Ovary (tissue), 10 donors: ENCODE measurements at places on chromosomes 5 and 9.

- DNase-seq: no peak
Observed at GRCh38 chr5:93571114-93571949, 9.7 kb downstream of the NR2F1-AS1 start.

- no peak for DNase-seq
Observed at GRCh38 chr5:62732677-62733121, 154.1 kb downstream of the LRRC70 start.

DNA sequence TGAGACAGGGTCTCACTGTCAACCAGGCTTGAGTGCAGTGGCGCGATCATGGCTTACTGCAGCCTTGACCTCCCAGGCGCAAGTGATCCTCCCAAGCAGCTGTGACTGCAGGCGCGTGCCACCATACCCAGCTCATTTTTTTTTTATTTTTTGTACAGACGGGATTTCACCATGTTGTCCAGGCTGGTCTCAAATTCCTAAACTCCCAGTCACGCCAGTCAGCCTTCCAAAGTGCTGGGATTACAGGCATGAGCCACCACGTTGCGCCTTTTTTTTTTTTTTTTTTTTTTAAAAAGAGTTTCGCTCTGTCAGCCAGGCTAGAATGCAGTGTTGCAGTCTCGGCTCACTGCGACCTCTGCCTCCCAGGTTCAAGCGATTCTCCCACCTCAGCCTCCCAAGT is 27.1 kb upstream of the SRP19 start:
- no peak for DNase-seq

DNA sequence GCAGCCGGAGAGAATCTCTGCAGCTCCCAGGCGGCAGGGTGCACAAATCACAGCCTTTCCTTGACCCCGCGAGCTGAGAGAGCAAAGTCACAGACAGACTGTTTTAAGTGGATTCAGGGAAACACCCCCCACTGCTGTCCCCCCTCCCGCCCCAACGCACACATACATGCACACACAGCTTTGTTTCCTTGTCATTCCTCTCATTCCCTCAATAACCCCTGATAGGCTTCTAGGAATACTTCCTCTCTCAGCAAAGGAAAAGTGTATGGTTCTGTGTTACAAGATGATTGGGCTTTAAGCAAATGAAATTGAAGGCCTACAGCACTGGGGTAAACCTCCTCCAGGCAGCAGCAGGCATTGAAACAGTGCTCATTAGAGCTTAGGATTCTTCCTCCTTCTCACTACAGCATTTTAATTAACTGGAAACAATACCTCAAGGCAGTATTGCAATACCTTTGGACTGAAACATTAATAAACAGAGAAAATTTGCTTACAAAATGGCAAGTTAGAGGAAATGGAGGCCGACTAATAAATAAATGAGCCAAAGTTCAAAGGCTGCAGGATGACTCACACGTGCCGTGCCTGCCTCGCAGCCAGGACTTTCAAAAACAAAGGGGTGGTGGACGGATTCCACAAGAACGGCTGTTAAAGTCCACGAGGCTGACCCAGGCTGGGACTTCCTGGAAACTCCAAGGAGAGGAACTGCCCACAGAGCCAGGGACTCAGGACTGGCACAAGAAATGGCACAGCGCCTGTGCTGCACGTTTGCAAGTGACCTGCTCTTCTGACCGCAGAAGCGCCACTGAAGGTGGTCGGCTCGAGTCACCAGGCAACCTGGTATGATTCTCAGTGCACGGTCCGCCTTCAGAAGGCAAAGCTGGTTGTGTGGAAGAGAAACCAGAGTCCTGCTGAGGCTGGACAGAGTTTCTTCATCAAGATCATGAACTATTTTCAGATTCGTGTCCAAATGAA is 236.2 kb downstream of the SYK start:
- DNase-seq: peak; percentile 77

DNA sequence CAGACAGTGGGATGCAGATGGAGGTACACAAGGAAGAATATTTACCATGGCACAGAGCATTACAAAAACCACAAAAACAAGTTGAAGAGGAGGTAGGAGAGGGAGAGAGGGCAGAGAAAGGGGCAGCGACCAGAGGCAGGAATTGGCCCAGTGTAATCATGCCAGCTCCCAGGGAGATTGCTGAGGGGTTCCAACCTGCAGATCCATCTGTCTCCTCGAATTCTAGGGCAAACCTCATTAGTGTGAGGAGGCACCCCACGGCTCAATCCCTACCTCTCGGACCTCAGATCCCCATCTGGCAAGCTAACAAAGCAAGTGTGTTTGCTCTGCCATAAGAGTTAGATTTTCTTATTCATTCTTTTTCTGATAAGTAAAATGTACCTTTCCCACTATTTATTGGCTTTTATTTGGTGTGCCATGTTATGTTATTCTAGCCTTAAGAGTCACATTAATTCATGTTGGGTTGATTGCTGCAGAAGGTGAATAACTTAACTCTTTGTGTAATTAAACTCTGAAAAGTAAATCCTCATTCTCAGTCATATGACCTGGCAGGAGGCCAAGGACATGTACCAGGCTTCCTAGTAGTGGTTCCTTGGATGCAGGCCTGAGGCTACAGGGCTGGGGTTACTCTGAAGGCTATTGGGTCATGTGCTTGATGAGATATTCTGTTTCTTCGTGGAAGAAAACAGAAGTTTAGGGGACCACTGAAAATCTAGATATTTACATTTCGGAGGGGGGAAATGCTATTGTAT is 315.2 kb upstream of the ATP10B start:
- DNase-seq: no peak

DNA sequence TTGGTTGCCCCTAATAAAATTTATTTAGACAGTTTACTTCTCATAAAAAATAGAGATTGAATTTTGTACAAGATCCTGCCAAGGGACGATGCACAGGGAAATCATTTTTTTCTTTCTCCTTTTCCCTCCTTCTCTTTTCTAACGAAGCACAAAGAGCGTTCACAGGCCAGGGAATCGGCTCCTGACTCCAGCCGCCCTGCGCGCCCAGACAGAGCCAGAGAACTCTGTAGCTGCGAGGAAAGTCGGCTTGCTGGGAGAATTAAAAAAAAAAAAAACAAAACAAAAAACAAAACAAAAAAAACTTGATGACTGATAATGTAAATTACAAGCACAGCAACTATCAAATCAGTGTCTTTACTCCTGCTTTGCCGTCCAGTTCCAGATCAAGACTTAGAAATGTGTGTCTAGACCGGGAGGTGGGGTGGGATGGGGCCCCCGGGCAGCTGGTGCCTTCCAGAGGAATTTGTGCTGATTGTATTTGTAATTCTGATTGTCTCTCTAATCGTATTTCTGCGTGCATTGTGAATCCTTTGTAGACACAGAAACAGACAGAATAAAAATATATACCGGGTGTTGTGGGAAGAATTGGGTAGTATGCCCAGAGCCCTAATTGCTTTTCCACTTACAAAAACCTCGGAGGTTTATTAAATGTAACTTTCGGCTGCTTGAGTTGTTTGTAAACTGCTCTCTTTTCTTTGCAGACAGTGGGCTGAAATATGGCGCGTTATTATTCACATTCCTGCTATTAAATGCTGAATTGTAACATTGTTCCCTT is 3.6 kb upstream of the OTP start:
- DNase-seq: no peak

DNA sequence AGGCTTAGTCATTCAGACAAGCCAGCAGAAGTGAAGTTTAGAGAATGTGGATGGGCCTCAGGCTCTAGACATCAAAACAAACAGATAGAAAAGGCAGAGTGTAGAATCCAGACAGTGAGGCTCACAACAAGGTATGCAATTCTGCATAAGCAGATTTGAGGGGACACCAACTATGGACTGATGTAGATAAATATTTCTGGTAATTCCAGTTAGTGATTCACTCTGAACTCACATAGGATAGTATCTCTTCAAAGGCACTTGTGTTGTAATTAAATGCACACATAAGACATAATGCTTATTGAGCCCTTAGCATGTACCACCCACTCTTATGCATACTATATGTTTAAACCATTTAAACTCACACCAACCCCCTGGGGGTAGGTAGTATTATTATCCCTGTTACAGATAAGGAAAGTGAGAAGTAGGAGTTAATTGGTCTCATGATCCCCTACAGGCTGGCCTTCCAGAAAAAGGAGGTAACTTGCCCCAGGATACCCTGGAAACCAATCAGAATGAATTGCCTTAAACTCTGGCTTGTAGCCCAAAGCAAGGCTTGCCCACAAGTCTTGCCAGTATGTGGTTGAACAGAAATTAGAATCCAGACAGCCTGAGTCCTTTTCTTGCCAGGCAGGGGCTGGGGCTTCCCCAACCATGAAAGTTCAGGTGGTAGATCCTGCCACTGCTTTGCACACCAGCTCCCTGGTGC is 39.5 kb upstream of the HSPB3 start:
- DNase-seq: no peak
